Foreskin keratinocyte (primary cell): ENCODE measurements at places on chromosomes 2 and 18. TPM values are rescaled to one million over a fixed set of nuclear protein-coding genes. Genes with fewer than 3 reads are reported as not detected.
A peak's percentile ranks its signal among the peaks of the same experiment; 100 is the strongest.

DNA sequence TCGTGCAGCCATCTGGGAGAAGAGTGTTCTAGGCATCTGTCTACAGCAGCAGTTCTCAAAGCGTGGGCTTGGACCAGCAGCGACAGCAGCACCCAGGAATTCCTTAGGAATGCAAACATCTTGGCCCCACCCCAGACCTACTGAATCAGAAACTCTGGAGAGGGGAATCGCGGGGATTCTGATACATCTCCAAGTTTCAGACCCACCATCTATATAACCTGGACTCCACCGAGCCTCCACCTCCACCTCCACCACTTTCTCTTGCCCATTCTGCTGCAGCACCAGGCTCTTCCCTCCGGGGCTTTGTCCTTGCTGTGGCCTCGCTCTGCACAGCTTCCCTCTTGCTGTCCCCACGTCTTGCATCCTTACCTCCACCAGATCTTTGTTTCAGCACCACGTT, 256.4 kb downstream of the BCL2 start:
- DNase-seq, result no peak

DNA sequence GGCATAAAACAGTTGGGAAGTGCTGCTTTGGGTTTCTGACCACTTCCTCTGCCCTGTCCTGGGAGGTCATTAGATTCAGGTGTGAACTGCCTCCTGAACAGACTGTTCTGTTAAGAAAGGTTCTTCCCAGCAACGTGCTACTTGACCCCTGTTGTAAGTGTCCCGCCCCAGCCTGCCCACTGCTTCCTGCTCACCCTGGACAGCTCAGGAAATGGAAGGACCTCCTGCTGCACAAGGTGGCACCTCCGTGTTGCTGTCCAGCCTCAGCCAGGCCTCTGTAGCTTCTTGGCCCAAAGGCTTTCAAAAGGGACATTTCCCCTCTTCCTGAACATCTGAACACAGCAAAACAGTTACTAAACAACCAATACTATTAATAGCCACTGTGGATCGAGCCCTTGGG, 5.3 kb downstream of the TOGARAM2 start:
- DNase-seq, result no peak

DNA sequence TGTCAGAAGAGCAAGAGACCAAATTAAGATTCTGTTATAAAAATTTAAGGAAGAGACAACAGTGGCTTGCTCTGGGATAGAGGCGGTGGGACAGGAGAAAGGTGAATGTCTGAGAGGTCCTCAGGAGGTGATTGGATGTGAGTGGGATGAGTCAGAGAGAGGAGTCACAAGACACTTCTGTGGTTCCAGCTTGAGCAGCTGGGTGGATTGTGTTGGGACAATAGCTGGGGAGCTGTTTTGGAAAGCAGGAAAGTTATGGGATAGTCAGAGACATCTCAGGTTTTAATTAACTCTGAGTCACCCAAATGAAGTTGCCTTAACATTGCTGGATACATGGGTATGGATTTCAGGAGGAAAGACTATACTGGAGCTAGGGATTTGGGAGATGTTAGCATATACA, 218.0 kb upstream of the TRIB2 start:
- DNase-seq, result peak; percentile 69

- no peak for DNase-seq
Observed at GRCh38 chr18:59492756-59493421, 133.8 kb upstream of the LMAN1 start.

DNA sequence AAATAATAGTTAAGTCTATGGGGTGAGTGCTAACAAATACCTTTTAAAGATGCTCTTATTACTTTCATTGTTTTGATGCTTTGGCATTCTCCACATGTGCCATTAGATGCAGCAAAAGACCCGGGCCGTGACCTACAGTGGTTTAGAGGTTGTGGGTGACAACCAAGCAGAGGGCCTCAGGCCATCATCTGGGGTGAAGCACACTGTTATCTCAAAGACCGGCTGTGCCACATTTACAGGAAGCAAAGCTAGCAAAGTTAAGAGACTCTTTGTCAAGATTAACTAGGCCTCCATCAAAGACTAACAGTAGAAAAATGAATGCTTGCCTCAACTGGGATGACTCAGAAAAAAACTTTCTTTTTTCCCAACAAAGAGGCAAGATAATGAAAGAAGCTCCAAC, 695.3 kb downstream of the SATB2 start:
- no peak for DNase-seq

GRCh38 chr18:73724958-73725357, 422.7 kb downstream of the FBXO15 start:
- no peak for DNase-seq

DNA sequence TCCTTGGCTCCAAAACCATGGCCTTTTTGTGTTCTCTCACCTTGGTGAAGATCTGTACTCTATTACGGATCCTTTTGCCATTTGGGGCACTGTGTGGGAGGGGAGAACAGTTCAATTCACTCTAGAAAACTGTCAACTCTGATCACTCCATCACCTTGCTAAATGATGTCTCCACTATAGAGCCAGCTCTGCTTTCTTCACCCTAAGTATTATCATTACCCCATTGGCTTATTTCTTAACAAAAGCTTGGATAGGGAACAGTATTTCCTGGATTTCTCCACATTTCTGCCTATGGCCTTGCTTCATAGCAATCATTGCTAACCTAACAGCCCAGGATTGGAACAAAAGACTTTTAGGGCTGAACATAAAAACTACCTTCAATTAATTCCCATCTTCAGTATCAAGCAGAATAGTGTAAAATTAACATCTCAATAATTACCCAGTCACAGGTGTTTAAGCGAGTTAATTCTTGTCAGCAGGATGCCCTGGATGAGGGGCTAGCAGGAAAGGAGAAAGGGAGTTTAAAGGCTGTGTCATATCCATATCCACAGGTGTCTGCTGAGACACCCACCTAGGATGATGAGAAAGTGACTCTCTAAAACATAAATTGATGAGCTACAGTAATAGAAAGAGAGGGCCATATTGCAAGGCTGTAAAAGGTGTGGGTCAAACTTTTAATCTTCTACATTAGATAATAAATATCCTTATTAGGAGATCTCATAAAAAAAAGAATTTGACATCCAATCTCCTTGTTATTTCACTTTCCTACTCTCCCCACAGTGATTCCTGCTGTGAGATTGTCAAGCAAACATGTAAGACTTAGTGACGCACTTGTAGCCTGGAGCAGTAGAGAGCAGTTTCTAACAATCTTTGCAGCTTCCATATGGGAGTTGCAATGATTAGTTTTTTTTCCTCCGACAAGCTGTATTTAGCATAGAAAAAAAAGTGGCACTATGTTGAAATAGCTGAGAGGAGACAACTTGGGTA, 589.5 kb upstream of the NXPH2 start:
- DNase-seq, result no peak

GRCh38 chr2:218168635-218169462, 2.1 kb upstream of the CXCR1 start:
- no peak for DNase-seq

DNA sequence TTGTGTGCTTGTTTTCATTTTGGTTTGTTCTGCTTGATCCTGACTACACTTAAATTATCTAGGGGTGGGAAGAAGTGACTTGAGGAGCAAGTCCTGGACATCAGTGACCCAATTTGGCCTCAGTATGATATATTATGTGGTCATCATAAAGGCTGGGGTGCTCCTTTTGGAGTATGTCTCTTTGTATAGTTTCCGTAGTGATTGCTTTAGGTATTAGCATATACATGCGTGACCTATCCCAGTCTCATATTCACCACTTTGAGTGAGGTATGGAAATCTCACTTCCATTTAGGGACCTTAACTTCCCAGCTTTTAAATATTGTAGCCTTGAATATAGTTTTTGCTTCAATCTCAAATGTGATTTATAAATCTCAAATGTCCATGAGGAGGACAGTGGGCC, 241.0 kb downstream of the PTGR3 start:
- DNase-seq, result no peak

GRCh38 chr2:240991378-240992263, 6.8 kb upstream of the SNED1 start:
- peak; percentile 44 for DNase-seq

GRCh38 chr2:28665041-28665704, 86.5 kb upstream of the PPP1CB start:
- DNase-seq, result no peak

GRCh38 chr2:1236606-1237005, 176.7 kb upstream of the TPO start:
- DNase-seq, result no peak

DNA sequence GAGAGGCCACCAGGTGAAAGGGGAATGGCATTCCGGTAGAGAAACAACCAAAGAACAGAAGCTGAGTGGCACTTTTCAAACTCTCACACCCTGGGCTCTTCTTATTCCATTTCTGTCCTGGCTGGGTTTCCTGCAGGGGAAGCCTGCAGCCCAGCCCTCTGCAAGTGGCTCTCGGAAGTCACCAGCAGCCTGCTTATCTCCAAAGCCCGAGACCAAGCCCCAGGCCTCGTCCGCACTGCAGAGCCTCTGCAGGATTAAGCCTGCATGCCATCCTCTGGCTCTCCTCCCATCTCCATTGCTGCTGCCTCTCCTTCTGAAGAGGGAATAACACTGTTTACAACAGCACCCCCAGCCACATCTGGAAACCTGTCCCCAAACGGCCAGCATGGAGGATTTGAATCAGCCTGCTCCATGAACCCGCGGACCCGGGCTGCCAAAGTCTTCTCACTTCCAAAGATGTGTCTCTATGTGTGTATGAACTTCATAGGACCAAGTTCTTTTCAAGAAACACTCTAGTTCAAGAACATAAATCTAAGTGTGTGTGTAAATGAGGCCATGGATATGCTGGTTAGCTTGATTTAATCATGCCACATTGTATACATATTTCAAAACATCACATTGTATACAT, 54.2 kb downstream of the DIPK1C start:
- DNase-seq, result no peak

DNA sequence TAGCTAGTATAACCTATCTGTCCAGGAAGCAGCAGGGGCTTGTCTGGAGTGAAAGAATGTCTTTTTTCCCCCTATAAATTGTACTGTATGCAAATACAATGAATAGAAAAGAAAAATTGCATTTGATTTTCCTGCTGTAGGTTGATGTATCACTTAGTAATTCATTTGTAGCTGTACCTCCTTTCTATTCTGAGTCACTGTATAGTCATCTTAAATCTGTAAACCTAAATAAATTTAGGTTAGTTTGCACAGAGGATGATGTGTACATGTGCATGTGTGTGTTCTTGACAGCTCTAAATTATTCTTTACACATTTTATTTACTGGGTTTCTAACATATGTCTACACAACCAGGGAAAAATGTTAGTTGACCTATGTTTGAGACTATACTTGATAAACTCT, 478.7 kb upstream of the CNTNAP5 start:
- DNase-seq, result no peak

DNA sequence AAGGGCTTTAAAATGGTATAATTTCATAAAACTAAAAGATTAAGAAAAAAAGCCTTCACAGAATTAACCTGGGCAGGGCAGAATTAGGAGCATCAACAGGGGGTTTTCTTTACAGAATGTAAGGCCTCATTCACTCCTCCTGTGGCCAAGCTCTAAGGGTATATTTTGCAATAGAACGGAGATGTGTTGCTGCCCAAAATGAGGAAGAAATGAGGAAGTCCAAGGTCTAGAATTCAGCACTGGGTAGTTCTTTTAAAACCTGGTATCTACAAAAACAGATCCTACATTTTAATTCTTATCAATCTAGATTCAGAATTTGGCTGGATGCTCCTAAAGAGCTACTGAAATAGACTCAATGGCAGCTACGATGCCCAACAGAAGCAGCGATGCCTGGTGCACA, 101.8 kb downstream of the AKAIN1 start:
- DNase-seq, result no peak

GRCh38 chr2:9010866-9011265, 7.4 kb upstream of the MBOAT2 start:
- DNase-seq, result no peak

DNA sequence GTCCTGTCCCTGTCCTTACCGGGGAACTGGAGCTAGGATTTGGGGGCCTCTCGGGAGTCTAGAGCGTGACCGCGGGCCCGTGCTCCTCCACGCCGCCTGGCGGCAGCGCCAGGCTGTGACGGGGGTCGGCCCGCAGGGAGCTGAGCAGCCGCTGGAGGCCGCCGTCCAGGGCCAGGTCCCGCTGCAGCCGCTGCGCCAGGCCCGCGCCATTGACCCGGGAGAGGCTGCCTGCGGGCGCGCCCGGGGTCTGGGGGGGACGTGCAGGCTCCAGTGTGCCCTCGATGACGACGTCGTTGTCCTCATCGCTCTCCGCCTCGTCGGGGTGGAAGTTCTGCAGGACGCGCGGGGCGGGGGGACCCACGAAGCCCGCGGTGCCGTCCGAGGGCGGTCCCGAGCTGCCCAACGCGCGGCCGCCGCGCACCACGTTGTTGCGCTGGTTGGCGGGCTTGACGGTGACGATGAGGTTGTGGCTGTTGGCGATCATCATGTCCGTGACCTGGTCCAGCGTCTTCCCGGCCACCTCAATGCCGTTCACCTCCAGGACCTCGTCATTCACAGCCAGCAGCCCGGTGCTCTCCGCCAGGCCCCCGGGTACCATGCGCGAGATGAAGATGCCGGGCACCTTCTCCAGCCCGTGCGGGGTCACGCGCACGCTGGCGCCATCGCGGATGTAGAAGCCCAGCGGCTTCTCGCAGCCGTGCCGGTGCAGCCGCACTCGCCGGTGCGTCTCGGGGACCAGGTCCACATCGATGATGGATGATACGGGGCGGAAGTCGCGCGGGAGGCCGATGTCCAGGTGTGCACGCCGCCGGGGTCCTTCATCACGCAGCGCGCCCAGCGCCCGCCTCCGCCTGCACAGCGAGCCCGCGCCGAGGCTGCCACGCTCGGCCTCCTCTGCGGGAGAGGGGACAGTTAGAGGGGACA, 50.9 kb downstream of the ADNP2 start:
- no peak for DNase-seq

- no peak for DNase-seq
Observed at GRCh38 chr2:64812285-64812684, 158.6 kb upstream of the SERTAD2 start.

GRCh38 chr2:128510701-128511397, 192.2 kb upstream of the HS6ST1 start:
- DNase-seq, result no peak

DNA sequence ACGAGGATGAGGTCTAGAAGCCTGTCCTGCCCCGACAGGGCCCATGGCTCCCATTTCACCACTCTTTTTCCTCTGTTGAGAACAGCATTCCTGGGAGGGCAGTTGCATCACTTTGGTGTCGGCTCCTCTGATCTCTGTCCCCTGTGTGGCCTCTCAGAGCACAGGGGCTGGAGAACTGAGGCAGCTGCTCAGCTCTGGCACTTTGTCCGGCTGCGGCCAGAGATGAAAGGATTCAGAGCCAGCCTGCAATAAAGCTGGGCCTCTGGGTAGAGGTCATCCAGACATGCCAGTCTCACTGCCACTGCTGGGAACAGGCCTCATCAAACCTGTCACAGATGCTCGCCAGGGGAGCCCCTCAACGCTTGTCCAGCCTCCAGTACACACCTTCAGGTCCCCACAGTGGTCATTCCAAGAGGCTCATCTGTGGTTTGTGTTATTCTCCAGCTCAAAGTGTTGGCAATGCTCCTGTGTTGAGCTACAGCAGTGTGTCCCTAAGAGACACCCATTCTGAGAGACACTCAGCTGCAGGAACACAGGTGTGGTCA, 13.1 kb upstream of the ROCK2 start:
- DNase-seq, result no peak

The PRKAG3 gene
- total RNA-seq, result not detected in 2 replicates

The LIMS4 gene
- 1.0 and 1.6 TPM in 2 replicates for total RNA-seq

The TSPYL6 gene
- total RNA-seq, result not detected in 2 replicates

The CTIF gene
- total RNA-seq, result 22.3 TPM in 2 replicates

The SLC4A5 gene
- 0.17 and 0.25 TPM in 2 replicates for total RNA-seq

The HOXD12 gene
- not detected in 2 replicates for total RNA-seq

The PCGF1 gene
- total RNA-seq, result 27.4 and 27.5 TPM in 2 replicates
